ENCODE measurements at places on chromosomes 3 and 15.

- no peak for DNase-seq
Measured at GRCh38 chr15:31264559-31265089, 62.0 kb upstream of the KLF13 start.

- DNase-seq, result no peak
Measured at GRCh38 chr15:75368689-75369239, 357 bp upstream of the MAN2C1 start.

DNA sequence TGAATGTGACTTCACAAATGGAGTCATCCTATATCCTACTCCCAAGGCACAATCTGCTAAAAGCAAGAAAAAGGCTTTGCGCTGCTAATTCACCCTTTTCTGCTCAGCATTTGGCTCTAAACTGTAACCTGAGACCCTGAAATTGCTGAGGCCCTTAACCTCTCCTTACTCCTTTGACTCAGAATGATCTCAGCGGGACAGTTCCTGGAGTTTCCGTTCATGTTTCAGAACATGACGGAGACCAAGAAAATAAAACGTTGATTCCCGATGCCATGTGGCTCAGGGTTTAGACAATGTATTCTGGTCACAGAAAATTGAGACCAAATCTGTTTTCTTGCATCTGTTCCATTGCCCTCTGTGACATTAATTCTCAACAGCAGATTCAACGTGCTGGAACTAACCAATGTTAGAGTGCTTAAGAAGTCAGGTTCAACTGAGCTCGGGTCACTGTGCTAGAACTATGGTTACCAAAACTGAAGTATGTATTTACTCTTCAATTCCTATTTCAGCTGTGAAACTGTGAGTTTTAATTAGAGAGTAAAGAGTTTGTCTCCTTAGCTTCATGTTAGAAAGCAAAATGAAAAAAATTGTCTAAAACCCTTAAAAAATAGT is 45.4 kb upstream of the TMC3 start:
- peak; percentile 37 for DNase-seq

DNA sequence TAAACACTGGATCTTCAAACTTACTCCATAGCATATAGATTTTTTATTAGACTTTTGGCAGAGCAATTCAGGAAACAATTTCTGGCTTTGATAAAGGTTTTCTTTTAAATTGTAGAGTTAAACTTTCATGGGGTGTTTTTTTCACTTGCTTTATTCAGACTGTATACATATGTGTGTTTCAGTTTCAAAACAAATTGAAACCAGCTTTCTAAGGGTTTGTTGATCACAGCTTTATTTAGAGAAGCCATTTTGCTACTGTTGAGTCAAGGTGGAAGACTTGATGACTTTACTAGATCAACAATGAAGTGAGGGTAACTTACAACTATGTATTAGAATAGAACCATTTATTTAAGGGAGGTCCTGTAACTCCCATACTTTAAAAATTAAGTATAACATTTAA is 6.2 kb downstream of the UBE2E1 start:
- no peak for DNase-seq

- DNase-seq, result peak; percentile 39
Measured at GRCh38 chr3:43378066-43378935, 92.0 kb downstream of the SNRK start.

GRCh38 chr3:142947352-142947751 is 16.1 kb downstream of the PAQR9 start:
- no peak for DNase-seq

GRCh38 chr3:149000206-149000745 is 8.9 kb downstream of the GYG1 start:
- DNase-seq, result no peak

- peak; percentile 15 for DNase-seq
Measured at GRCh38 chr3:69411346-69411745, 25.5 kb upstream of the FRMD4B start.

DNA sequence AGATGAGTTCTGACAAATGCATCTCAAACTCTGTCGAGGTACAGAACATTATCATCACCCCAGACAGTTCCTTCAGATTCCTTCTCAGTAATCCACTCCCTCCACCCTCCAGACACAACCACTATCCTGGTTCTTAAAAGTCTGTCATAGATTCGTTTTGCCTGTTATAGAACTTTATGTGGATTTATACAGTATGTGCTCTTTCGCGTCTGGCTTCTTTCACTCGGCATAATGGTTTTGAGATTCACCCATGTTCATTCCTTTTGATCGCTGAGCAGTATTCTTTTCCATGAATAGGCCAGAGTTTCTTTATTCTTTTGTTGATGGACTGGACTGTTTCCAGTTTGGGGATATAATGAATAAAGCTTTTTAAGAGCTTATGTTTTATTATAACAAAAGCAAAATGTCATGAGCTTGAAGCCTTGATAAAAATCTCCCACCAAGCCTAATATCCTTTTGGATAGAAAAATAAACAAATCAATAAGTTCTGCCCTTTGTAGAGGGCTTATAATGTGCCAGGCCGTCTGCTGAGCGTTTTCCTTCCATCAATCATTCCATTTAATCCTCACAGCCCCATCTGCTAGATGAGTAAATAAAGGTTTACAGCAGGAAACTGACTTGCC is 21.3 kb upstream of the RFTN1 start:
- no peak for DNase-seq

GRCh38 chr3:173266441-173266840 is 125.4 kb upstream of the SPATA16 start:
- DNase-seq, result no peak

- DNase-seq, result no peak
Measured at GRCh38 chr3:148457886-148458285, 239.8 kb upstream of the AGTR1 start.

GRCh38 chr15:29871401-29871800 is 49.1 kb upstream of the TJP1 start:
- DNase-seq, result no peak

DNA sequence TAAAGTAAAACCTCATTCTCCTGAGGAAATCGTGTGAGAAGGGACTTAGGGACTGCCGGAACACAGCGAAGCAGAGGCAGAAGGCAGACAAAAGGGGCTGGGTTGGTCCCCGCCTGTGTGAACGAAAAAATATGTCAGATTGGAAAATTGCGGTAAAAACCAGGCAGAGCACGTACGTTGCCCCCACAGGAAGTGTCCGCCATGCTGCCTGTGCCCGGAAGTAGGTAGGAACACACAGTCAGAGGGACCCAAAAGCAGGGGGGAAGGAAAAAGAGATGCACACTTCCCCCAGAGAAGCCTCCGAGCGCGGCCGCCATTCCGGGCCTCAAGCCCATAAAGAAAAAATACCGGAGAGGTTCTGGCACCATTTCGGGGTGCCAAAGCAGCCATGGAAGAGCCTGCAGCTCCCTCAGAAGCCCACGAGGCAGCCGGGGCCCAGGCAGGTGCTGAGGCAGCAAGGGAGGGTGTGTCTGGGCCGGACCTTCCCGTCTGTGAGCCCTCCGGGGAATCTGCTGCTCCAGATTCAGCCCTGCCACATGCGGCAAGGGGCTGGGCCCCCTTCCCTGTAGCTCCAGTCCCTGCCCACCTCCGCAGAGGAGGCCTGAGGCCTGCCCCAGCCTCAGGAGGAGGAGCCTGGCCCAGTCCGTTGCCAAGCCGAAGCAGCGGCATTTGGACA is at the start of gene MKRN3:
Gene MKRN3, plus strand, starts transcription at position 280 of the 676 bp plus-strand sequence. Its CDS starts 109 bp downstream, at position 389.
- DNase-seq, result peak; percentile 91

DNA sequence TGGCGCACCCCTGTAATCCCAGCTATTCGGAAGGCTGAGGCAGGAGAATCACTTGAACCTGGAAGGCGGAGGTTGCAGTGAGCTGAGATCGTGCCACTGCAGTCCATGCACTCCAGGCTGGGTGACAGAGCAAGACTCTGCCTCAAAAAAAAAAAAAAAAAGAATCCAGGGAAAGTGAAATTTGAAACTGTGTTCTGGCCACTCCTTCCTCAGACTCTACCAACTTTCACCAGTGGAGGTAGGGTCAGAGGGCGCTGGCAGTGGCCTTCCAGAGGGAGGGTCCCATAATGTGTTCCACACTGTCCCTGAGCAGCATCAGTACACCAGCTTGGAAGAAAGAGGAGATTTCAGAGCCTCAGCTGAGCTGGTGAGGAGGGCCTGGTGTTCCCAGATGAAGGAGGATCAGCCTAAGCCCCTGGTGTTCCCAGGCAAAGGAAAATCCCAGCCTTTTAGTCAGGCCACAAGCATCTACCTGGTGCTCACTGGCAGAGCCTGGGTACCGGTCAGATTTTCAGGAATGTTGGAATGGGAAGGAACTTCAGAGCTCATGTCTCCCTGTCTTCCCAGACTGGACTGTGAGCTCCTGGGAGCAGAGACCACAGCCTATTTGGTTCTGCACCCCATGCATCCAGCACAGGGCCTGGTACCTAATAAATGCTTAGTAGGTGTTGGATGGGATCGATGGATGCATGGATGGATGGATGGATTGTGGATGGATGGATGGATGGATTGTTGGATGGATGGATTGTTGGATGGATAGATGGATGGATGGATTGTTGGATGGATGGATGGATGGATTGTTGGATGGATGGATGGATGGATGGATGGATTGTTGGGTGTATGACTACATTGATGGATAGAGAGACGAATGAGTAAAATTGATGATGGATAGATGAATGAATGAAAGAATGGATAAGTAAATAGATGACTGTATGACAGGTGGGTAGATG is 117.9 kb downstream of the CORO2B start:
- DNase-seq, result no peak

DNA sequence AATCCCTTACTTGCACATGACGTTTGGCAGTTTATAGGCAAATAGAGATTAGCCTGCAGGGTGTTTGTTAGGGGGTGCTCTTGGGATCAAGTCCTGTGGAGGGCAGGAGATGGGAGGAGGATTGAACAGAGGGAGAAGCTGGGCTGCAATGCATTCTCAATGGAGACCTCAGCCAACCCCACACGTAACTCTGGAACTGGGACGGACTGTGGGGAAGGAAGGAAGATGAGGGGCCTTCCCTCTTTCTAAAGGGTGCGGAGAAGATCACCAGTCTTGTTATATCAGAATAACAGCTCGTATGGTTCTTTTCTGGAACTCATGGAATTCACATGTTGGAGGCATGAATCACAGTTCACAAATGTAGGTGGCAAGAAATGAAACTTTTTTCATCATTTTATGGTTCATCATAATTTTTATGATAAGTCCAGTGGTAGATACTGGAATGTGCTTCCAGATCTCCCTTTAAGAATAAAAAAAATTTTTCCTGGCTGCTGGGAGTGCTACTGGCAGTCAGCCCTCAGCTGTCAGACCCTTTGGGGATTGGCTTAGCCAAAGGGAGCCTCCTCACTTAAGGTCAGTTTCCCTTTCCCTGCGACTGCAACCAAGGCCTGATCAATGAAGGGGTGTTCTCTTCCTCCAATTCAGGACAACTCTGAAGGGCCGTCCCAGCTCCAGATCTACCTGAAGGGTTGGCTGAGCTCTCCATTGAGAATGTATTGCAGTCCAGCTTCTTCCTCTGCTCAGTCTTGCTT is 20.5 kb upstream of the LYZL4 start:
- no peak for DNase-seq

GRCh38 chr3:134198414-134198813 is 52.2 kb downstream of the RYK start:
- DNase-seq, result no peak

- peak; percentile 75 for DNase-seq
Measured at GRCh38 chr3:189714991-189715961, 84.1 kb downstream of the TP63 start.

DNA sequence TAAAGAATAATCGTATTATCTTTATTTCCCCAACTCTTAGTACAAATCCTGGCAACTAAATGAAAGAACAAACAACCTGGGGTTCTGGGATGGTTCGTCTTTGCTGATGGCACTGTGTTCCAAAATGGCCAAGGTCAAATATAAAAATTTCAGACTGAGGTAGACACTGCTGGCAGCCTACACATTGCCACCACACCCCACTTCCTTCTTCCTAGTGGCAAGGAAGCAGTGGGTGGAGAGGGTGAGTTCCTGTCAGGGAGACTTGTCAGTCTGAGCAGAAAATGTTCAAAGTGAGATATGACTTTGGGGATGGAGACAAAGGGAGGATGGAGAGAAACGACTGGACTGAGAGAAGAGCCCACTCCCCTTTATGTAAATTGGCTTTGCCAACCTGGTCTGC is 69.6 kb downstream of the LMCD1 start:
- no peak for DNase-seq

- no peak for DNase-seq
Measured at GRCh38 chr15:84873997-84874396, 10.5 kb upstream of the SLC28A1 start.

- no peak for DNase-seq
Measured at GRCh38 chr3:188268336-188268735, 114.4 kb downstream of the LPP start.

DNA sequence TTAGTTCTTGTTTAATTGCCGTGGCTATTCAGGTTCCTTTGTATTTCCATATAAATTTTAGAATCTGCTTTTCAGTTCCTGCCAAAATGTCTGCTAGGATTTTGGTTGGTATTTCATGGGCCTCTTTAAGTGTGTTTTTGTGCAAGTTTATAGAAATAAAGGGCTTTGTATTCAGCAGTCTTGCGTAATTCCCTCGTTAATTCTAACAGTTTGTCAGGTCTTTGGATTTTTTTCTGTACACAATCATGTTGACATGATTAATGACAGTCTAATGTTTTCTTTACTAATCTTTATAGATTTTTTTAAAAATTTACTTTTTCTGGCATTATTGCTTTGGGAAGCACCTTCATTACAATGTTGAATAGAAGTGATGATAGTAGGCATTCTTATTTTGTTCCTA is 120.9 kb downstream of the NEK11 start:
- DNase-seq, result no peak

DNA sequence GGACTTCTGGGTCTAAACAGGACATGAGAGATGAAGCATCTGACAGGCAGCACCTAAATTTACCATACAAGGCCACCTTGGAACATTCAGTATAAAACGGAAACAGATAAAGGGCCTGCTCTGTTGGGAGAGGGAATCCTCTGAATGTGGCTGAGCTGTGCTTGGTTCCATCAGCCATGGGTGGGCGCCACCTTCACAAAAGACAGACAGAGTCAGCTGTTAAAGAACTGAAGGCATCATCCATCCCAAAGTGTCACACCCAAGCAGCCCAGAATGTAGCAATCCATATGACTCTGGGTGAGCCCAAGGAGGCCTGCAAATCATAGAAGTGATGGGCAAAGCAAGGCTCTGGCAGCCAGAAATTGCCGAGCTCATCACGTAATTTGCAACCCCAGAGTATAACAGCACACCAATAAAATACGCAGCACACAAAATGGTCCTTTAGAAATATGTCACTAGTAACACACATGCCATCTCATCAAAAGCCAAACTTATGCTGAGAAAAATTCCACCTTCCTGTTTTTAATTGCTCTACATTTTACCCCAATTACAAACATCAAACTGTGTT is 24.8 kb upstream of the RBP1 start:
- DNase-seq, result peak; percentile 44

DNA sequence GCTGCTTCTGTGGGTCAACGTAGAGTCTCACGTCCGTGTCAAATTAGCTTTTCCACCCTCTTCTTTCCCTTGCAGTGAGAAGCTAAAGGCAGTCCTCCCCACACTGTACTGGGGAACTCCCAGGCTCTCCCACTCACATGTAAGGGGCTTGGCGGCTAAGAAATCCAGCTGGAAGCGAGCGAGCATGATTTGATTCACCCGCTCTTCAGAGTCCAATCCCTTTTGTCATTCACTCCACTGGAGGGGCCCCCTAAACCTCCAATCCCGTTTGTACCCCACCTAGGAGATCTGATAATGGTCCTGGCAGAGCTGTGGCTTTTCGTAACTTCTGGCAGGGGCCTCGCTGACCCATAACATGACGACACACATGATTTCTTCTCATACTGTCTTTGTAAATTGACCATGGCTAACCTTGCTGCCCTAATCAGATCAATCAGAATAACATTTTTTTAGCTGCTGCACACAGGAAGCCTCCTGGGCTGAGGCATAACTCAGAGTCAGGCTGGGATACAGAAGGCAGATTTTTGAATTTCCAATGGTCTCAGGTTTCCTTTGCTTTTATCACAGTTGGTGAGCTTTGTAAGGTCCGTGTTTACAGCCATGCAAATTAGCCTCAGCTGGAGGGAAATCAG is 235.2 kb downstream of the GREM1 start:
- peak; percentile 10 for DNase-seq
